ENCODE measurements at places on chromosomes 6 and 20.

DNA sequence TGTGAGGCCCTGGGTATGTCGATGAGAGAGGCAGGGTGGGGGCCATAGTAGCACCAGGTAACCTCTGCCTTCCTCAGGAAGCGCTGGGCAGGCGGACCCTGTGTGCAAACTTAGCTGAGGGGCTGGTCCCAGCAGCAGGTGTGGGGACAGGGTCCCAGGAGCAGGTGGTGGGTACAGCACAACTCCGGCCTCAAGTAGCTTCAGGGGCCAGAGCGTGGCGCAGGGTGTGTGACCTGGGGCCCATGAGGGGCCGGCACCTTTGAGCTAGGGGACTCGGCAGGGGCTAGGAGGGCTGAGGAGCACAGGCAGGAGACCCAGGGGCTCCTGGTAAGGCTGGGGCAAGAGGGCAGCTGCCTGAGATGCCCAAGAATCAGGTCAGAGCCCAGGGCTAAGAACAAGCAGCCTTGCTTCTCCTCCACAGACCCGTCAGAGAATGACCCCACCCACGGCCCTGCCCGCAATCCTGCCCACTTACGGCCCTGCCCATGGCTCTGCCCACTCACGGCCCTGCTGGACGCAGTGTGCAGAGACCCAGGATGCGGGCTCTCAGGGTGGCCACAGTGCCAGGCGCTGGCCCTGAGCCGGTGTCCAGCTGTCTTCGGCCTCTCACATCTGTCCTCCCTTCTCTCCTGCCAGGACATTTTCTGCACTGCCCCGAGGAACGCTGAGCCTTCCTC is 30.9 kb downstream of the CHRNA4 start:
- DNase-seq: no peak

DNA sequence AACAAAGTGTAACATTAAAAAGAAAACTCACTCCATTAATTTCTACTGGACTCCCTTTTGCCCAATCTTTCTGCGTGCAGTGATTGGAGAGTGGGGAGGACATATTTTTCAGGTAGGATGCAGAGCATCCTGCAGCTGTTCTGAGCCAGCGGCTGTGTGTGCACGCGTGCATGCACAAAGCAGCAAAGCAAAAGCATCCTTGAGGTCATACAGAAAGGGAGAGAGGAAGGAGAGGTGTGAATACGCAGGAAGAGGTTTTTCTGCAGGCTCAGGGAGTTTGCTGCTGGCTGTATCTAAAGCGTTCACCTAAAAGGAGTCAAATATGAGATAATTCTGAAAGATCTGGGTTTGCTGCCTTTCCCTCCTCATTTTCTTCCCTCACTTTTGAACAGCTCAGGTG is 108.4 kb downstream of the HUS1B start:
- no peak for DNase-seq

- no peak for DNase-seq
Observed at GRCh38 chr20:39081255-39081654, 119.1 kb downstream of the DHX35 start.

GRCh38 chr6:110319843-110320242 is 38.3 kb downstream of the METTL24 start:
- DNase-seq: no peak

GRCh38 chr6:75317503-75318206 is 33.1 kb upstream of the TMEM30A start:
- DNase-seq: no peak

GRCh38 chr20:62782149-62782892 is 14.0 kb upstream of the MRGBP start:
- no peak for DNase-seq

All from coronary artery (tissue), 2 donors.